ENCODE measurements at places on chromosomes 12 and 14.

DNA sequence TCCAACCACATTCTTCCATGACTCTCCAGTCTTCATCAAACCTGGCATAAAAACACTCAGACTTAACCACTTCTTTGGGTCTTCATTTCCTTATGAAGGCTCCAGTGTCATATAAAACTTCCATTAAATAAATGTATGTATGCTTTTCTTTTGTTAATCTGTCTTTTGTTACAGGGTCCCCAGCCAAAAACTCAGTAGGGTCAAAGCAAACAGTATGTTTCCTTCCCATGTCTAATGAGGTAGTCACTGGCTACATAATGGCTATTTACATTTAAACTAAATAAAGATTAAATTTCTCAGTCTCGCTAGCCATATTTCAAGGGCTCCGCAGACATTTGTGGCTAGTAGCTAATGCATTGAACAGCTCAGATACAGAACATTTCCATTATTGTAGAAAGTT is 40.1 kb upstream of the STAB2 start:
- DNase-seq = no peak

DNA sequence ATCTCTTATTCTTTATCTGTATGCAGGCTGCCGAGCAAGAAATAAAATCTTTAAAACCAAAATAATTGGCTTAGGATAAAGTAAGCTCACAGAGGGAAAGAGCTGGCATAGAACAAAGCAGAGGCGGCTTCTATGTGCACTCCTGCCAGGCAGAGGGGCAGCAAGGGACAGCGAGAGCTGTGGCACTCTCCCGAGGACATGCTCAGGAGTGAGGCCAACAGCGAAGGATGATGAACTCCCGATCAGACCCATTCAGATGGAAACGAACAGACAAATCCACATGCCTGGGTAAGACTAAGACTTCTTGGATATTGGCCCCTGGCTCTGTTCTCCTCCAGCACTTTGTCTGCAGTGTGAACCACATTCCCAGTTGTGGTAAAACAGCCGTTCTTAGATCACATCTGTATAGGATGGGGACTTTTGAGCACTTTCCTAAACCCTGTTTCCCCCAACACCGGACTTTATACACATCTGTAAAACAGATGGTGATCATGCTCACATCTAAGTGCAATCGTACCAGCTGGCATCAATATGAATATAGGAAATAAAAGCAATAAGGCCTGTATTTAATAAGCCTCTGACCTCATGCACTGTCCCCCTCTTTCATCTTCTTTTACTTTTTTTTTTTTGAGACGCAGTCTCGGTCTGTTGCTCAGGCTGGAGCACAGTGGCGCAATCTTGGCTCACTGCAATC is 134.1 kb downstream of the PPM1H start:
- no peak for DNase-seq

DNA sequence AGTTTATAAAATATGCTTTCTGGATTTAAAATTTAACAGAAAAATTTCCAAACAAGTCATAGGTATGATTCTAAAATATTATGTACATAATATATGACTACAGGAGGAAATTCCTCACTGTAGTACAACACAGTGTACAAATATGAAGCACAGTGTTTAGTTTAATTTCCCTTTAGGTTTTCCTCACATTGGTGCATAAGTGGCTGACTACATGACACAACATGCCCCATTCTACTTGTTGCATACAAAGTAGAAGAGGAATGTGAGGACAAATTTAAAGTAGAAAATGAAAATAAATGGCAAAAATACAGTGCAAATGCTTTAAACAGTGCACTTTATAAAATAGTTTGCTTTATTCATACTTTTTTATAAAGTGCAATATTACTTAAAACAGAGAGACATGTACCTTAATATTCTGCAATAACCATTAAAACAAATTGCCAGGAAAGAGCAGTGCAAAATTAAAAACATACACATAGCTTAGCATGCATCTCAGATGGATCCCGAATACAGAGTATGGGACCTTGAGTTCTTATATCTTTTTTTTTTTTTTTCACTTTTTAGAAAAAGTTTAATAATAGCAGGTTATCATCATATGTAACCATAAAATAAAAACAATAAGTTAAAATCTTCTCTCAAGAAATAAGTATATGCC is 54.8 kb upstream of the TTC7B start:
- no peak for DNase-seq

DNA sequence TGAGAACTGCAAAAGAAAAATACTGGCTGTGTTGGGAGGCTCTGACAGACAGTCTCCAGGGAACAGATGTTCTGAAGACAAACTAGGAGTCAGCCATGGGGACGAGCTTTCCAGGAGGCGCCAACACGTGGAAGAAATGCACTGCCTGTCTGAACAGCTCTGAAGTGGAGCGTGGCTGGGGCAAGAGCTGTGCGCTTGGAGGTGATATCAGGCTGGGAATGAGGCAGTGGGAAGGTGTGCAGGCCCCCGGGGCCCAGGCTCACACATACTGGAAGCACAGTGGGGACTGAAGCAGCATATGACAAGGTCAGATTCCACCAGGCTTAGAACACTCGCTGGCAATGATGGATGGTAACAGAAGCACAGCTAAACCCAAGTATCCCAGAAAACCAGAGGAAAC is 17.5 kb downstream of the APPL2 start:
- no peak for DNase-seq

DNA sequence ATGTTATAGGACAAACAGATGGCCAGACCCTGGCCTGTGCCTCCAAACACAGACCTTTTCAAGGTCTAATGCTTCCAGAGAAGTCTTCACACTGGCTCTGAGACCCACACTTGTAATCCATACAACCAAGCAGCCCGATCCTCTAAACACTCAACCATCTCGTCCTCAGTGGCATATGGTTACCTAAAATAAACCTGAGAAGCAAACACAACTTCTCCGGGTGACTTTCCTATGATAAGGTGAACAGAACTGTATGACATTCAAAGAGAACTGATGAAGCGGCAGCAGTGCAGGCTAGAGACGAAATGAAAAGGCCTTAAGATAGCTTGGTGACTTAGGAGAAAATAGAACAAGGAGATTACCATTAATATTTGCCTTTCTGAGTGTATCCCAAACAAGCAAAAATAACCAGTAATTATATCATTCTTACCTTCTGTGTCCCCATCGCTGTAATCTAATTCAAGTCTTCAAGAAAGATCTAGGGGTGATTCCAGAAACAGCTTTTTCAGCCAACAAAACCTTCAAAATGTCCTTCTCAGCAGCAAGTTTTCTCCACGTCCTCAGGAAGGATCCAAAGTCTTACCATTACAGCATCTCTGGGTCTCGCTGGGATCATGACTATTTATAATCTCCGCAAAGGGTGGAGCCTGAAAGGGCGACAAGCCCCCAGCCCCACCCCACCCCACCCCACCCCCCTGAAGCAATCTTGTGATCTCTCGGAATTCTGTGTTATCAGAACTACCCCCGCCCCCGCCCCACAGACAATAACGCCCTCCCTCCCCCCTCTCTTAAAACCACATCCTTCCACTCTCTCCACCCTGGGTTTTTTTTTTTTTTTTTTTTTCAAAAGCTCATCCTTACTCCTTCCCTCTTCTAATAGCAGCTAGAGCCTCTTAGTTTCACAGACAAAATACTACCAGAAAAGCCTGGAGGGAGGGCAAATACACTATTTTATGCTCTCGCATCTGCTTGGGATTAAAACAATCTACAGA is at the start of gene SLC2A3:
TSS of gene SLC2A3 (minus strand) at position 598 of the 992 bp plus-strand sequence. CDS start at position 445, 153 bp downstream.
- DNase-seq = peak; percentile 30

DNA sequence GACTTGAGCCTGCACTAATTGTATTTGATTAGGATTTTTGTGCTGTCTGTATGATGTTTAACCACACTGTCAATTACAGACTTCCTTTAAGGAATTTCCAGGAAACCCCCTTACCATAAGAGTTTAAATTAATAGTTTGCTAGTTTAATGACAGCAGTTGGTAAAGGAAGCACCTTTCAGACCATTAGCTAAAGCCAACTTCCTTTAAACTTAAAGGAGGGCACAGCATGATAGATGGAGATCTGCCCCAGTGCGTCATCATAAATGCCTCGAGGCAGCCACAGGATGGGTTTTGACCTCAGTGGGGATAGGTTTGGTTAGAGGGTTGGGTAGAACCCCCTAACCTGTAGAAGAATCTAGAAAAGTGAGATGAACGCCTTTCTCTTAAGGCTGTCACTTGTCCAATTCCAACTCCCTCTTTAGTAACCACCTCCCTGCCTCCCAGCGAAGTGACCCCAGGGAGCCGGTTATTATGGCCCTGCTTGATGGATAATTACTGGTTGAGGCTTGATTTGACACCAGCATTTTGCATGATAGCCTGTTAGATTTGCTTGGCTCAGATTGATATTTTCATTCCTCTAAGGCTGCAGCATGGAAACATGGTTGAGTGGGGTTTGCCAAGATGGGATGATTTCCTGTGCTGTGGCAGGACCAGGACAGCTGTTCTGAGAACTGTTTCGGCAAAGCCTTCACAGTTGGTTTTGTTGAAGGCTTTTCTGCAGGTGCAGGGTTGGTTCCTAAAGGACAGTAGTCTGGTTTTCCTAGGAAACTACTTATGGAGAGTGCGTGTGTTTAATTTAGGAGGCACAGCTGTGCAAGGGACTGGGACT is 62.7 kb downstream of the CHST11 start:
- DNase-seq = no peak

DNA sequence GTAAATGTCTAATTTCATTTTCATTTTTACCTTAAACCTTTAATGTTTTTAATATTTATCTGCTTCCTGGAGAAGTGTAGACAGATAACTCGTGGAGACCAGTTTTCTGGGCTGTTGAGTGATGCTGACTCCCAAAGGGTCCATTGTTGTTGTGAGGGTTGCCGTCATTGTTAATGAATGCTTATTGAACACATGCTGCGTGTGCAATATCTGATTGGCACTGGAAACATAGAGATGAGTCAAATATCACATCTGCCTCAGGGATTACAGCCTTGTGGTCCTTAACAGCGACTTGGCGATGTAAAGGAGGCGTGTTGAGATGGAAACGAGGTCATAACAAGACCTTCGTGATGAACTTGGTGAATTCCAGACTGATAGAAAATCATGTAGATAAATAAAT is 85.9 kb downstream of the FBXW8 start:
- DNase-seq = no peak

DNA sequence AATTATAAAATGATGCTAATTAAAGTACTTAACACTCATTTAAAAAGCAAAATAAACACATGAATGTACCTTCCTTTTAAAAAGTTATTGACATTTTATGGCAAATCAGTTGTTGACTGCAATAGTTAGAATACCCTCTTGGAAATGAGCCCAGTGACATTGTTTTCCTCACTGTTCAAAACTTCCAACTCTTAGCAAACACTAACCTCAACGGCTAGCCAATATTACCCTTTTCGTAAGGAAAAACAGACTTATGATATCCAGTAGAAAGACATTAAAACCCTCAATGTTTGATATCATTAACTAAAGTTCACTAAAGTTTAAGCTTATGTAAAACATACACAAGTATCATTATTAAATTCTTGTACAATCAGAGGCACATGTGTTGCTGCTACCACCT is 83.6 kb downstream of the EPS8 start:
- DNase-seq = no peak

DNA sequence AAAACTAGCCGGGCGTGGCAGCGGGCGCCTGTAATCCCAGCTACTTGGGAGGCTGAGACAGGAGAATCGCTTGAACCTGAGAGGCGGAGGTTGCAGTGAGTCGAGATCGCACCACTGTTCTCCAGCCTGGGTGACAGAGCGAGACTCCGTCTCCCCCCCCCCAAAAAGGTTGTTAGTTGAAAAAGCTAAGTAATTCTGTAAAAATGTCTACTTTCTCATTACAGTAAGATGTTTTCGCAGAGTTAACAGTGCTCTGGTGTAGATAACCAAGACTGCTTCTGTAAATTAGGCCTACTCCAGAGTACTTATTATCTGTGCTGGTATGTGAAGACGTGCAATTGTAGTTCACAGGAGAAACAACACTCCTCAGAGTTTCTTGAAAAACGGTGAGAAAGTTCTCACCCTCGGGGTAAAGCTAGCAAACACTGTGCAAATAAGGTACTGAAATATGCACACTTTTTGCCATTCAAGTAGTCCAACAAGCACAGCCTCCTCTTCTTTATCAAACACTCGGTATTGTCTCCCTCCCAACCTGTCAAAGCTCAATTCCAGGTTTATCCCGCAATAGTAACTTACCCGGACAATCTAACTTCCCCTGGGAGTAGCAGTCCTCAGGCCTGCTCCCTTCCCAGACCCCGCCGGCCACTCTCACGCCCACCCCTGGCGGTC is 974 bp downstream of the BTBD7 start:
- DNase-seq = no peak

GRCh38 chr12:109721276-109721675 is 7.7 kb downstream of the FAM222A start:
- no peak for DNase-seq

- DNase-seq = no peak
Observed at GRCh38 chr14:105063056-105063455, 2.2 kb downstream of the GPR132 start.

DNA sequence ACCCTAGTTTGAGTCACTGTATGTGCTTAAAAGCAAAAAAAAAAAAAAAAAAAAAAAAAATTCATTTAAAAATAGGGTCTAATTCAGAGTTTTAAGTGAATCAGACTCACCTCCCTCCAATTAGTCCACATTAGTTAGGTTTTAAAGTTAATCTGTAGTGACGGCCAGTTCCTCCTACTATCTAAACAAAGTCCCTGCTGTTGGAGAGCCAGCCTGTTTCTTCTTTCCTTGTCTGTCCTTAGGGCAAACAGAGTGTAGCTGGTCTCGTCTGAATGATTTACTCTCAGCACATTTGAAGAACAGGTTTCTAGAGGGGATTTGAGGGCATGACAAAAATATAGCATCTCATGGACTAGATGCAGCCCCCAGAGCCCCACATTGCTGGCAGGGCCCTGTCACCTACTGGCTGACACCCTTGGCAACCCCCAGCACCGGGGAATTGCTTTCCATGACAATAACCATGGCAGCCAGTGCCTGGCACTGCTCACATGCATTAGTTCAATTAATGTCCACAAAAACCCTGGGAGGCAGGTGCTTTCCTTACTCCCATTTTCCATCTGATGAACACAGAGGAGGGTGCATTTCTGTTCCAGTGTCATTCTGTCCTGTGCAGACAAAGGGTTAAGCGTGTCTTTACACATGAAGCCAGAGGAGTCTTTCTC is 138.3 kb downstream of the PLXNC1 start:
- no peak for DNase-seq

- DNase-seq = no peak
Observed at GRCh38 chr12:105425254-105426174, 95.0 kb downstream of the C12orf75 start.

- DNase-seq = no peak
Observed at GRCh38 chr12:119512772-119513497, 80.6 kb upstream of the TMEM233 start.

- no peak for DNase-seq
Observed at GRCh38 chr12:54432815-54433164, 13.7 kb upstream of the ITGA5 start.

DNA sequence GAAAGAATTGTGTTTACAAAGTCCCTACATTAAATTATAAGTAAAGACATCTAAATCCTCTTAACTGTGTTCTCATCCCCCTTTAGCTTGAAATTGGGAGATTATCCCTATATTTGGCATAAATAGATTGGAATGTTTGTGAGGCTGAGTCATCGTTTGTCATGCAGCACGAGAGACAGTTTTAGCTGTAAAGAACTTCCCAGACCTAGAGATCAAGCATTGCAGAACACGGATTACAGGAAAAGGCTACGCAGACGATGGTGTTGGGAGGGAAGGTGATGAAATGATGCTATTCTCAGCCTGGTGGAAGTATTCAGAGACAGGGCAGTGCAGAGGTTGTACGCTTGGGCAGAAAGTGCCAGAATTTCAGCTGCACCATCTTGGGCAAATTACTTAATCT is 93.8 kb downstream of the PTPRB start:
- no peak for DNase-seq
